ENCODE measurements at places on chromosomes 2 and 18.

GRCh38 chr2:55923091-55923981 lies at the start of gene EFEMP1:
TSS of gene EFEMP1 (minus strand) at chr2:55923782. CDS start at chr2:55922440, 1,342 bp downstream.
- no peak for DNase-seq

GRCh38 chr2:172735582-172736423 lies at the start of gene RAPGEF4:
TSS of gene RAPGEF4 (plus strand) at chr2:172735845. CDS start at chr2:172735984, 139 bp downstream.
- DNase-seq, result no peak

DNA sequence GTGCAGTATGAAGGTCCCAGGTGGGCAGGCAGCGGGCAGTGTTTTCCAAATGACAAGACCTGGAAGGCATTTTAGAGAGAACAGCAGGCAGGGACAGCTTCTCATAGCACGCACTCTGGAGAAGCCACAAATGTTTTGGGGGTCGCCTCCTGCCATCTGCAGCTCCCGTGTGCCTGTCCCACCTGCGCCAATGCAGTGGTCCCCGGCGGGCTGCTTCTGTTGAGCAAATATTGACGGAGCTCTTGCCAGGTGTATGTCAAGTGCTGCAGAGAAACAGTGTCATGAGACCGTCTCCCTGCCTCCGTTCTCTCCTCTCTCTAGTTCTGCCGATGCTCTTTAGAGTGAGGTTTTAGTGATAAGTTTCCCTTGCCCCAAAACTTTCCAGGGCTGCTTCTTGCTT lies 174.8 kb downstream of the LDLRAD4 start:
- DNase-seq, result no peak

- DNase-seq, result no peak
Measured at GRCh38 chr2:227834916-227835650, 21.4 kb downstream of the CCL20 start.

DNA sequence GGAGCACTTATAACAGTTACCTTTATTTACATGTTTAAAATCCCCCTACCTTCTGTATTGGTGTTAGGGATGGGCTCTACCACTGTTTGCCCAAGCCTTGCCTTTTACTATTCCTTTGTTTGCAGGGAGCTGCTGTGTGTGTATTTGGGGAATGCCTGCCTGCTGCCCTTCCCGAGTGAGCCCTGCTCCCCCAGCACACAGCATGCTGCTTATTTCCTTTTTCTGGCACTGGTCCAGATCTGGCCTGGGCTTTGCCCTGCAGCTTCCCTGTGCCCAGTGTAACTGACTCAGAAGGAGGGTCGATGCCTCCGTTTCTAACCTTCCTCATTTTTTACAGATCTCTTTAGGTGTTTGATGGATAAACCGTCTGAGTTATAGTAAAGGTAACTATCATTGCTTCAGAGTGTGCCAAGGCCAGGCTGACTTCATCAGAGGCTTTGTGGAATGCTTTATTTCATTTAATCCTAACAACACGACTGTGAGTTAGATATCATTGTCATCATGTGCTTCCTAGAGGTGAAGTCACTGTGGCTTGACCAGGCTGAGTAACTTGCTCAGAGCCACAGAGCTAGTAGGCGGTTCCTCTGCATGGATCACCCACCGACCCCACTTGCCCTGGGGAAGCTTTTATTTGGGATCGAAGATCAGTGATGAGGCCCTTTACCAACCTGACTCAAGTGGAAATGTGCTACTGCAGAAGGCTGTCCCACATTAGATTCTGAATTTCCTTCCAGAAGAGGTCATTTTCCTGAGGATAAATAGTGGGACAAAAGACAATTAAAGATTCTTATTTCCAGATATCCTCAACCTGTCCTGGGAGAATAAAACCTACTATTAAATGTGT lies 238.8 kb downstream of the ZNF407 start:
- DNase-seq, result peak; percentile 41

- no peak for DNase-seq
Measured at GRCh38 chr2:118994778-118995177, 52.8 kb downstream of the MARCO start.

DNA sequence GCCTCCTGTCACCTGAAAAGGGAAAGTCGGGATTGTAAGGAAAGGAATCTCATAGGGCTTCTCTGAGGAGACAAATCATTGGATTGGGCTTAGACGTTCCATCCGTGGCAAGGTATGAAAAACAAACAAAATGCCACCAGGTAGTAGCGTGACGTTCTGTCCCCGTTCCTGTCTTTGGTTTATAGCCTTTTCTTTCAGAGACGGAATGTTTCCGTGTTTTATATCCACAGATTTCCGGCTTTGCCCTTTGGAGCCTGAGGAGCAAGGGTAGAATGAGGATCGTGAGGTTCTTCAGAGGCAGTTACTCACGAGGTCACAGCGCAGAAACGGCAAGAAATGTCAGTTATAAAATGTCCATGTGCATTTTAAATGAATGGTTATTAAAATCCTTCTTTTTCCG lies 118.3 kb downstream of the TMEM18 start:
- DNase-seq, result no peak

- peak; percentile 26 for DNase-seq
Measured at GRCh38 chr2:152505495-152505906, 170.5 kb downstream of the FMNL2 start.

DNA sequence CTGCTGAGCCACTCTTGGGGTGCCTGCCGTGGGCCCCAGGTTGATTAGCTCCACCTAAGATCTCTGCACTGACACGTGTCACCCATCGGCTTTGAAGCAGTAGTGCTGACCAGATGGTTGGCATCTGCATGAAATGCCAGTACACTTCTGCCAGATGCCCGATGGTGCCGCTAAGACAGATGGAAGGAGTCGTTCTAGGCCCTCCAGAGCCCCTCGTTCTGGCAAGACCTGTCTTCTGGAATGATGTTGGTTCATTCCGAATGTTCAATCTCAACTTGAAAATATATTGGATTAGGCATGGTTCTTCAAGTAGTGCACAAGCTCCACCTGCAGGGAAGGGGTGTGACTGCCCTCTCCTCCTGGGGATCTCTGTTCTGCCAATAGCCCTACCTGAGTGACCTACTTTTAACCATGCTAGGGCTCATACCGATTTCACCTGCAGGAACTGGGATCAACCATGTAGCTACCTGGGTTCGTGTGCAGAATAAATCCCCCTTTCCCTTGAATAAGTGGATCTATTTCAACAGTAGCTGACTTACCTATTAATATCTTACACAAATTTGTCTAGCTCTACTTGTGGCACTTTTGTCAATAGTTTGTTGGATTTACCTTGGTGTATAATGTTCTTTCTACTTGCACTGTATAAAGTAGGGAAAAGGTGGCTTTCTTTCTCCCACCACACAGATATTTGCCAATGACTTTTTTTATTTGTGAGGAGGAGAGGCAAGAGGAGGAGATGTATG lies 342.6 kb downstream of the CTNNA2 start:
- no peak for DNase-seq

- no peak for DNase-seq
Measured at GRCh38 chr18:39421276-39421675, 1855.7 kb upstream of the CELF4 start.

- no peak for DNase-seq
Measured at GRCh38 chr18:47999801-48000248, 69.4 kb upstream of the SMAD2 start.

DNA sequence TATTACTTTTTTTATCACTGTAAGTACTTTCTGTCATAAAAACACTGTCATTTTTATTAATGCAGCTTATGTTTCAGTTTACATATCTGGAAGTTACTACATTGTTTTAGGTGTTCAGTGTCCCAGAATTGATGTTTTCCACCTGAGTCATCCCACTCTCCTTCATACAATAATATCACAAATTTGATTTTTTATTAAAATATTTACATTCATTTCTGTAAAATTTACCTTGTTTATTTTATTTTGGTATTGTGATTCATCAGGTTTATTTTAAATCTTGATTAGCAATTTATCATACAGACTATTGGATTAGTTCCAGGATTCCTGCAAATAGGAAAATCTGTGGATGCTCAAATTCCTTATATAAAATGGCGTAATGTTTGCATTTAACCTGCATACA lies 1662.9 kb downstream of the SUCLG1 start:
- DNase-seq, result no peak
